Esophagus squamous epithelium (tissue), 5 donors: ENCODE measurements at places on chromosomes 2 and 18.

DNA sequence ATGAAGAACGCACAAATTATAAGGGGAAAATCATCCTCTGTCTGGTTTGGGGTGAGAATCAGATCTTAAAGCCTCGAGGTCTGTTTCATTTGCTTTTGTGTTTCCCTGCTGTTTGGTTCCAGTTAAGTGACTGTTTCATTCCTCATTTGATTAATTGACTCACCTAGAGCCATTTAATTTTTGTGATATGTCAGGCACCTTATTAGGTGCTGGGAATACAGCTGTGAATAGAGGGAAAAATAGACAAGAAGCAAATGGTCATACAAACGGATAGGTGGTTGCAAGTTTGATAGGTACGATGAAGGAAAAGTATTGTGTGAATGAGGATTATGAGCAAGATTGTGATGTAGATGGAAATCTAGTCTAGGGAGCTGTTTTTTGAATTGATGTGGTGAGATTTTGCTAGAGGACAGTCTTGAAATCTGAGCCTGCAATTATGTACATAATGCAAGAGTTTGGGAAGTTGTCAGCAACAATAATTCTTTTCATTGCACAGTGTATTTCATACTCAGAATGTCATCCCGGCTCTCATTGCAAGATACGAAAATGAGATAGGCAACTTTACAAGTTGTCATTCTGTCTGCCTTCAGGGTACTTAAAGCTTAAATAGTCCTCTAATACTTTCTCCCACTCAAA, 2.2 kb downstream of the ACSL3 start:
- H3K4me1 ChIP-seq = peaks cover 28% of the 10 kb centered on the region
- DNase-seq = no peak
- no peaks in the 10 kb centered on the region for H3K36me3 ChIP-seq
- H3K27ac ChIP-seq = no peak overlapping the region
- no peaks in the 10 kb centered on the region for H3K27me3 ChIP-seq

- no peaks in the 10 kb centered on the region for H3K4me1 ChIP-seq
- DNase-seq = no peak
- no peaks in the 10 kb centered on the region for H3K36me3 ChIP-seq
- H3K4me3 ChIP-seq = no peak overlapping the region
- no peaks in the 10 kb centered on the region for H3K27me3 ChIP-seq
- no peak overlapping the region for H3K27ac ChIP-seq
Observed at GRCh38 chr2:183519371-183520056, 395.3 kb downstream of the NUP35 start.

DNA sequence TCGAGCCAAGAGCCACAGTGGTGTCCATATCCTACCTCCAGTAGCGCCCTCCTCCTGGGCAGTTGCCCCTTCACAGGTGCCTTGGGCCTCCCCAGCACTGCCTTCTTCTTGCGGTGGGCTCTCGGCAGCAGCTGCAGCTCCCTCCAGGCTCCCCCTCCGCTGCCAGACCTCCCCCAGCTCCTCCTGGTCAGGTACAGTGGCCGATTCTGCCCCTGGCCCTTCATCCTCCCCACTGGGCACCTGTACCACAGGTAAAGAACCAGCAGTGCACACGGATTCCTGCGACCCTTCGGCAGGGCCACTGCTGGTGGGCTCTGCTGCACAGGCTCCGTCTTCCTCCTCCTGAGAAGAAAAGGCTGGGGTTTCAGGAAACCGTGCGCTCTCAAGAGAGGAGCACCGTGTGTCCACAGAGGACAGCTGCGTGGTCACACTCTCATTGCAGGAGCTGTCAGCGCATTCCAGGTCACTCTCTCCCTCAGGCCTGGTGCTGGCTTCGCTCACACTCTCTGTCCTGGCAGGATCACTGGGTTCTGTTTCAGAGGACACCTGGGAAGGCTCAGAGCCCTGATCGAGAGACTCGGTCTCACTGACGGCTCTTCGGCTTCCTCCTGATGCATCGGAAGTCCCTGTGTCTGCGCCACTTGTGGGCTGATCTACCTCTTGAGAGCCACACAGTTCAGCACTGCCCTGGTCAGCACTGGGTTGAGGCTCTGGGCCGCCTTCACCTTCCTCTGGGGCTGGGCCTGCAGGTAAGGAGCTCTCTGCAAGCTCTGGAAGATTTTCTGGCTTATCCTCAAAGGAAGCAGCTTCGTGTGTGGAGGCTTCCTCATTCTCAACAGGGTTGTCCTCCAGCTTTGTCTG, 147.4 kb upstream of the STK17B start:
- no peak overlapping the region for H3K27ac ChIP-seq
- no peaks in the 10 kb centered on the region for H3K36me3 ChIP-seq
- H3K27me3 ChIP-seq = no peaks in the 10 kb centered on the region
- H3K4me3 ChIP-seq = no peak overlapping the region
- H3K4me1 ChIP-seq = no peaks in the 10 kb centered on the region

DNA sequence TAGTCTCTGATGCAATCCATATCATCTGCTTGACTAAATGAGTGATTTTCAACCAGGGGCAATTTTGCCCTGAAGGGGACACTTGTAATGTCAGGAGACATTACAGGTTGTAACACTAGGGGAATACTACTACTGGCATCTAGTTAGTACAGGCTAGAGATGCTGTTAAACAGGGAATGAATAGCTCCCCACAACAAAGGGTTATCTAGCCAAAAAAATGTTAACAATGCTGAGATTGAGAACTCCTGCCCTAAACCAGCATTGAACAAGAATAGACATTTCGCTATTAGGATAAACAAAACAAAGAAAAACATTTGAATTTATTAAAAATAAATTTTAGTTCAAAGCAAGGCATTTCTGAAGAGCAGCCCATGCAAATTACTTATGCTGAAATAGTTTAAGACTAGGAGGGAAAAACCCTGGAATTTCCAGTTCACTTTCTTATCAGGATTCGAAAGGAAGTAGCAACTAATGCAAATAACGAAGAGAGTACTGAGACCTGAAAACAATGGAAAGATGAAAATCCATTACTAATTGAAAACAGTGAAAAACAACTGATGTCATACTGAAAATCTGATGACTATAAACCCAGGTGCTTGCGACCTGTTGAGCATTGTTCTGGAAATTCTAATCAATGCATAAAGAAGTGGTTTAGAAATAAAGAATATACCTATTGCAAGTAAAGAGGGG, 53.1 kb downstream of the CAB39 start:
- no peaks in the 10 kb centered on the region for H3K4me1 ChIP-seq
- no peak for DNase-seq
- peaks cover 83% of the 10 kb centered on the region for H3K36me3 ChIP-seq
- H3K27ac ChIP-seq = no peak overlapping the region

- no peaks in the 10 kb centered on the region for H3K36me3 ChIP-seq
- H3K27ac ChIP-seq = no peak overlapping the region
- peaks cover 4% of the 10 kb centered on the region for H3K4me1 ChIP-seq
- no peaks in the 10 kb centered on the region for H3K27me3 ChIP-seq
Observed at GRCh38 chr2:2664989-2665833, 334.1 kb upstream of the MYT1L start.

- no peak for DNase-seq
- no peak overlapping the region for H3K4me3 ChIP-seq
- H3K27me3 ChIP-seq = no peaks in the 10 kb centered on the region
- no peak overlapping the region for H3K27ac ChIP-seq
- peaks cover 19% of the 10 kb centered on the region for H3K4me1 ChIP-seq
Observed at GRCh38 chr18:31741097-31741735, 19.5 kb downstream of the SLC25A52 start.

DNA sequence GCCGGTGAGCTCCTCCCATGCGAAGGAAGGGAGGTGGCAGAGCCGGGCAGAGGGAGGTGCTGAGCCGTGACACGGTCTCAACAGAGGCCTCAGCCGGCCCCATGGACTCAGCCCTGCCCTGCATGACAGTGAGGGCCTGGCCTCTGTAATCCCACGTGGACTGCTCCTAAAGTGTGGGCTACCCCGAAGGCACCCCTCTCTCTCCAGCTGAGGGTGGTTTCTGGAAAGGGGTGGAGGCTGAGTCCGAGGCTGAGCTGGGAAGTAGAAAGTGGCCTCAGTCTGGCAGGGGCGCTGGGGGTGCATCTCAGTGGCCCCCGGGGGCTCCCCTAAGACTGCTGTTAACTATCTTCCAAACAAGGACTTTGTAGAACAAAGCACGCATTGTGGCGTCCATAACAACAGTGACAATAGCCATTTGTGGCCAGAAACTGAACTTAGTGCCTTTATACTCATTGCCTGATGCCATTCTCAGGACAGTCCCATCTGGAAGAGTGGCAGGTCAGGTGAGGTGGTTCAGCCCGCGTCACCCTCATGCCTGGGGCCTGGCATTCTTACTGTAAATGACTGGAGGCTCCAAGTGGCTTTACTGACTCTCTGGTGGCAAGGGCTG, 192.4 kb downstream of the TWIST2 start:
- H3K27me3 ChIP-seq = no peaks in the 10 kb centered on the region
- no peak overlapping the region for H3K4me3 ChIP-seq
- H3K27ac ChIP-seq = no peak overlapping the region
- no peaks in the 10 kb centered on the region for H3K36me3 ChIP-seq
- DNase-seq = no peak
- no peaks in the 10 kb centered on the region for H3K4me1 ChIP-seq

GRCh38 chr2:126368758-126369157, 287.2 kb upstream of the GYPC start:
- no peaks in the 10 kb centered on the region for H3K27me3 ChIP-seq
- H3K4me3 ChIP-seq = no peak overlapping the region
- DNase-seq = no peak
- H3K4me1 ChIP-seq = no peaks in the 10 kb centered on the region
- H3K27ac ChIP-seq = no peak overlapping the region

DNA sequence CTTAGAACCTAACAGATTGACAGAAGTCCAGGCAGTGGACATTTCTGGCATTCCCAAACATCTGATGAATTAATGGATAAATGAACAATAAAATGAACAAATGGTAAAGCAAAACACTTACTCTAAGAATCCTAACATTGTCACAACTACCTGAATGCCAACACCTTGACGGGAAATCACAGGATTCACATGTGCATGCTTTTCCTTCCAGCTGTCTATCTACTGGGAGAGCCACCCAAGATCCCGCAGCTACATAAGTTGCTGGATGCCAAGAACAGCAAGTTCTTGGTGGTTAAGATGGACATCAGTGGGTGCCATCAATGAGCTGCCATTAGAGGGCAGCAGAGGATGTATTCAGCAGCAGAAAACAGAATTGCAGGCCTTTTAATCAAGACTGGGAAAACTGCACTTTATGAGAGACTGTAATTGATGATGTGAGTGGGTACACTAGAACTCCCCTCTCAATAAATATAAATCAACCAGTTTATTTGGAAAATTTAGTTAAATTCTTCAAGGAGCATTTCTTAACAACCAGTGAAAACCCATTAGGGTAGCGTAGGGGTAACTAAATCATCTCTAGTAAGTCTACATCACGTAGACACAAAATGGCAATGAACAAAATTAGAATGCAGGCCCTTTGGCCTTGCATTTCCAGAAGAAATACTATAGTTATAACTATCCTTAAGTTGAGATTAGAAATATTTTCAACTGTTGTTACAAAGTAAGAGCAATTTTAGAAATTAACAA, 45.6 kb downstream of the SESTD1 start:
- DNase-seq = no peak
- no peaks in the 10 kb centered on the region for H3K4me1 ChIP-seq
- H3K36me3 ChIP-seq = no peaks in the 10 kb centered on the region
- H3K27ac ChIP-seq = no peak overlapping the region
- H3K27me3 ChIP-seq = no peaks in the 10 kb centered on the region

- H3K4me1 ChIP-seq = no peaks in the 10 kb centered on the region
- no peaks in the 10 kb centered on the region for H3K27me3 ChIP-seq
- DNase-seq = no peak
- no peak overlapping the region for H3K4me3 ChIP-seq
- no peak overlapping the region for H3K27ac ChIP-seq
Observed at GRCh38 chr2:30282081-30282480, 50.7 kb downstream of the LBH start.

GRCh38 chr2:85935746-85936208, 47.0 kb upstream of the ST3GAL5 start:
- H3K36me3 ChIP-seq = no peaks in the 10 kb centered on the region
- no peaks in the 10 kb centered on the region for H3K27me3 ChIP-seq
- DNase-seq = no peak
- no peak overlapping the region for H3K27ac ChIP-seq
- H3K4me3 ChIP-seq = no peak overlapping the region
- no peaks in the 10 kb centered on the region for H3K4me1 ChIP-seq

GRCh38 chr2:6883448-6884122, 6.0 kb downstream of the RSAD2 start:
- H3K36me3 ChIP-seq = no peaks in the 10 kb centered on the region
- no peak overlapping the region for H3K27ac ChIP-seq
- H3K27me3 ChIP-seq = no peaks in the 10 kb centered on the region
- peaks cover 11% of the 10 kb centered on the region for H3K4me1 ChIP-seq
- DNase-seq = no peak

DNA sequence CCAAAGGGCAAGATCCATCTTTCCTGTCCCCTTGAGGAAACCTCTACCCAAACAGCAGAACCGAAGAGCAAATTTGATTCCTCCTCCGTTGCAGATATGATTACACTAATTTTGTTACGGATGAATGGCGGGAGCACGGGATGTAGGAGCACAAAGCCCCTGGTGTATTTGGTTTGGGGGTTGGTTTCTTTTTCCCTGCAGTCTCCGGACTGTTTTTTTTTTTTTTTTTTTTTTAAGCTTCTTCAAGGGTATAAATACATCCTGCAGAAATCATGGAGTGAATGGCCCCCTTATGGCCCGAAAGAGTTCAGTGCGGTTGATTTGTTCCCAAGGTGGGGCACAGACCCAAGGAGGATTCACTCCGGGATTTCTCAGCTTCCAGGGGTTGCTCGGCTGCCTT, 135.3 kb upstream of the SH3BP4 start:
- H3K36me3 ChIP-seq = no peaks in the 10 kb centered on the region
- H3K4me3 ChIP-seq = no peak overlapping the region
- no peak overlapping the region for H3K27ac ChIP-seq
- H3K27me3 ChIP-seq = no peaks in the 10 kb centered on the region
- H3K4me1 ChIP-seq = no peaks in the 10 kb centered on the region

DNA sequence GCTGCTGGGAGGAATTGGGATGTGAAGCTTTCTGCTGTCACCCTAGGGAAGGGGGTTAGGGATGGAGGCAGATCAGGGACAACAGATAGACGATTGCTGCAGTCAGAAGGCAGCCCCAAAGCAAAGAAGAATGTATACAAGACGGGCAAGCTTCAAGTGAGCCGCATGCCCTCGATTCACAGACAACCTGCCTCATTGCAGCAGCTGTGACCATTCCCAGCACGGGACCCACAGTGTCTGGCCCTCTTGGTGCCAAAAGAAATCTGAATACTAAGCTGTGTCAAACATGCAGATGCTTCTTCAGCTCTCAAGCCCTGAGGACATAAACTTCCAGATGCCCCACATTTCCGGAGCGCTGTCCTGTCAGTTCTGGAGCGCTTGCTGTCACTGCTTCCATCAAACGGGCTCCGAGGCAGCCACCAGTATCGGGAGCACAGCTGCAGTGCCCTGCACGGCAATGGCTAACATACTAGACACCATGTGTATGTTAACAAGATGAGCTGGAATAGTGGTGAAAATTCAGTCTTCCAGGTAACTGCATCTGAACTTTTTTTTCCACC, 33.8 kb downstream of the PRELID3A start:
- no peak for DNase-seq
- no peaks in the 10 kb centered on the region for H3K36me3 ChIP-seq
- H3K27ac ChIP-seq = no peak overlapping the region
- no peaks in the 10 kb centered on the region for H3K4me1 ChIP-seq

GRCh38 chr18:13834496-13835015, 10.6 kb downstream of the MC5R start:
- no peaks in the 10 kb centered on the region for H3K4me1 ChIP-seq
- no peak for DNase-seq
- no peak overlapping the region for H3K4me3 ChIP-seq
- H3K27ac ChIP-seq = no peak overlapping the region
- H3K27me3 ChIP-seq = no peaks in the 10 kb centered on the region

- DNase-seq = no peak
- no peak overlapping the region for H3K27ac ChIP-seq
- H3K36me3 ChIP-seq = no peaks in the 10 kb centered on the region
- no peaks in the 10 kb centered on the region for H3K4me1 ChIP-seq
- H3K4me3 ChIP-seq = no peak overlapping the region
Observed at GRCh38 chr2:59684116-59684770, 869.2 kb downstream of the BCL11A start.
